Activated CD4-positive, alpha-beta T cell treated with anti-CD3 and anti-CD28 coated beads, Interleukin-2, amount 50 U/mL, for 24 hours (primary cell): ENCODE measurements at places on chromosomes 2 and 18.

DNA sequence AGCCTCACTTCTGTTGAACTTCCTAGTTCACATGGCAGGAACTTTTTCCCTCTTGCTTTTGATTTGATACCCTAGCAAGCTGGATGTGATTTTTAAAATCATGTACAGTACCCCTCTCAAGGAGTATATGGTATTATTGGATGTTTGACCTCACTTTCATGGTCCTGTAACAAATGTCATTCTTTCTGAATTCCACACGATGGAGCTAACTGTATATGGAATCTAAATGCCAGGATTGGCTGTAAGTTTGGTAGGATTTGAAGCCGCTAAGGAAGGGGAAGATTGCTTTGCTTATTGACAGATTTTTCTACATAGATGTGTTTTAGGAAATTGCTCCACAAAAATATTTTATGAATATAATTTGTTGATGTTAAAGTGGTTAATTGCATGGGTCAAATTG is 18.3 kb downstream of the MAIP1 start:
- DNase-seq: no peak

- no peak for DNase-seq
Observed at GRCh38 chr2:218360453-218360852, 3.8 kb downstream of the CATIP start.

GRCh38 chr2:68692511-68692910 is 42.1 kb upstream of the ARHGAP25 start:
- DNase-seq: no peak

GRCh38 chr2:176088048-176088936 is 4.2 kb upstream of the HOXD13 start:
- DNase-seq: no peak

GRCh38 chr2:62596061-62596921 is 90.3 kb upstream of the TMEM17 start:
- no peak for DNase-seq

GRCh38 chr2:187438455-187438854 is 9.6 kb downstream of the CALCRL start:
- no peak for DNase-seq

GRCh38 chr2:112529757-112530156 is 12.5 kb upstream of the POLR1B start:
- DNase-seq: no peak

DNA sequence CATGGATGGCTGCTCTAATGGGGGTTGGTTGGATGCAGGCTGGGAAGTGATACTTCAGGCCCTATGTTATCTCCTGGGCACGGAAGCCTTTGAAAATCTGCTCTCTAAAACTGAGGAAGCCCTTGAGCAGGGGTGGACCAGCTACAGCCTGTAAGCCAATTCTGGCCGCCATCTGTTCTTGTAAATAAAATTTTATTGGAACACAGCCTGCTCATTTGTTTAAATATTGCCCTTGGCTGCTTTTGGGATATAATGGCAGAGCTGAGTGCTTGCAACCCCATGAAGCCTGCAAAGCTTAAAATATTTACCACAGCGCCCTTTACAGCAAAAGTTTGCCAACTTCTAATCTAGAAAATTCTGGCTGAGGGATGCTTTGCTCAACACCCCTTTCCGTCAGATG is 11.9 kb upstream of the IGFBP2 start:
- no peak for DNase-seq

DNA sequence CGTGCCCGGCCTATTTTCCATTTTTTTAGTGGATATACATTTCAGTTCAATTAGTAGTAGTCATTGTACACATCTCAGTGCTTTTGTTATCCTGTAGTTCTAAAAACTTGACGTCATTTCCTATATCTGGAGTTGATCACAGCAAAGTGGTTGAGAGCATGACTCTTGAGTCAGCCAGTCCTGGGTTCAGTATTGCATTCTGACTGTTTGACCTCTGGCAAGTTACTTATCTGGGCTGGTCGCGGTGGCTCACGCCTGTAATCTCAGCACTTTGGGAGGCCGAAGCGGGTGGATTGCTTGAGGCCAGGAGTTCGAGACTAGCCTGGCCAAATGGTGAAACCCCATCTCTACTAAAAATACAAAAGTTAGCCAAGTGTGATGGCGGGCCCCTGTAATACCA is 50.4 kb upstream of the PPM1B start:
- no peak for DNase-seq
